Small intestine (tissue), 16 donors: ENCODE measurements at places on chromosomes 6 and 20. TPM values are rescaled to one million over a fixed set of nuclear protein-coding genes. Genes with fewer than 3 reads are reported as not detected.

MYB gene
- 19.8 TPM for polyA plus RNA-seq

DNA sequence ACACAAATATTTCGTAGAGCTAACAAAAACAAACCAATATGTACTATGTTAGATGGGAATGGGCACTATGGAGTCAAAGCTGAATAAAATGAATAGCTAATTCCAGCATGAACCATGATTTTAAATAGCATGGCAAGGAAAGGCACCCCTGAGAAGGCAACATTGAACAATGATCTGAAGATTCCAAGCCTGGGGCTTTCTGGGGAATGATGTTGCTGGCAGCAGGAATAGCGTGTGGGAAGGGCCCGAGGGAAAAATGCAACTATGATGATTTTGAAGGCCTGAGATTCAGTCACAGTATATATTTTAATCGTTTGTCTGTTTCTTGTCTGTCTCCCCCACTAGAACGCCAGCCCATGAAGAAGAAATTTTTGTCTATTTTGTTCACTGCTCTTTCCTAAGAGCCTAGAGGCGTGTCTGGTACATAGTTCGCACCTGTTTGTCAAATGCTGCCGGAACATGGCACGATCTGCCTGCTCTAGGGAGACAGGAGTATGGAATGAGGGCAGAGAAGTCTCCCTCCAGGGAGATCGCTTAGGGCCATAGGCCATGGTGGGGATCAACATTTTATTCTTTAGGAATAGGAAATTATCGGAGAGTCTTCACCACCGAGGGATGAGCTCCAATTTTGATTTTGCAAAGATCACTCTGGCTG is 84.8 kb upstream of the EYA2 start:
- DNase-seq = no peak

DNA sequence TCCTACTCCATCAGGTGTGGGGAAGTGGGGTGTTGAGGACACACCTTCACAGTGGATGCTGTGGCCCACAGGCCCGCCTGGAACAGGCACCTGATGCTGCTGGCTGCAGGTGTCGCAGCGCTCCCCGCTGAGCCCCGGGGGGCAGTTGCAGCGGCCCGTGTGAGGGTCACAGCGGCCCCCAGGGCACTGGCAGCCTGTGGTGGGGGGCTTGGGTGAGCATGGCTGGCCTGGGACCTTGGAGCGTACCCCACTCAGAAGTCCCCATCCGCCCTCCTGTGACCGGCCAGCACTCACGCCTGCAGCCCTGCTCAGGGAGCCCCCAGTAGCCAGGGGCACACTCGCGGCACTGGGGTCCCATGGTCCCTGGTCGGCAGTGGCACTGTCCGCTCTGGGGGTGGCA is 19.2 kb downstream of the ADRM1 start:
- DNase-seq = no peak

MEP1A gene
- 739 TPM for polyA plus RNA-seq
